ENCODE measurements at places on chromosomes 5 and 9.

DNA sequence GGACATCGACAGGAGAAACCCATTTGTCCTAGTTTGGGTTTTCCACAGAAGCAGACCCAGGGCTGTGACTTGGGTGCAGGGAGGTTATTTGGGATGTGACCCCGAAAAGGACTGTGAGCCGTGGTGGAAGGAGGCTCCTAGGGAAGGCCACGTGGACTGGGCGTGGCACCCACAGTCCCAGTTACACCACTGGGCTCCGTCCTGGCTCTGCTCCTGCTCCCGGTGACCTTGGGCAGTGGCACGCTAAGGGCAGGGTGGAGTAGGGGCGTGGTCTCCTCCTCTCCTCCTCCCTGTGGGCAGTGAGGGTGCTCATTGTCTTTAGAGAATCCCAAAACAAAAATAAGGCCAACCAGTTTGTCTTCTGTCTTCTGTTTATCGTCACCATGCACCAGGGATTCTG lies 190.1 kb downstream of the GADD45G start:
- DNase-seq: no peak

DNA sequence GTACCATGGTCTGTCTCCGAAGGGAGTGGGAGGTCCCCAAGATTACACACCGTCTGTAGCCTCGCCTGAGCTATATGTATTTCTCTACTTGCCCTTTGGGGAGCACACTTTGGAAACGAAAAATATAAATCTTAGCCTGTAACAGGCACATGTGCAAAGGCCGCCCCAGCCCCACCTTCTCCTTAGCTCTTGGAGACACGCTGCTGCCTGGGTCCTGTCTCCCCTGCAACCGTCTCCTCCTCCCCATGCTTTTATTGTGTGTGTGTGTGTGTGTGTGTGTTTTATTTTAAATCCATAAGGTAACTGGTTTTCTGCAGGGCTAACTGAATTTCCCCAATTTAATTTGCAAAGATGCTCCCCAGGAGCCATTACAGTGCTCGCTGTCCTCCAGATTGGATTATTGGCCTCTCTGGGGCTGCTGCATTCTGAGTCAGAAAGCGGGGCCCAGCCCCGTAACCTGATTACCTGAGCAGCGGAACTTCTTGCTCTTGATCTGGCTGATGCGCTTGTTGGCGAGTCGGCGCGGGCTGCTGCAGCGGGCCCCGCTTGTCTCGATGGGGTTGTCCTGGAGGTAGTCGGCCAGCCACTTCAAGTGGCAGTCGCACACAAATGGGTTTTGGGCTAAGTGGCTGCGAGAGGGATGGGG lies 193.3 kb upstream of the PANK3 start:
- DNase-seq: no peak

DNA sequence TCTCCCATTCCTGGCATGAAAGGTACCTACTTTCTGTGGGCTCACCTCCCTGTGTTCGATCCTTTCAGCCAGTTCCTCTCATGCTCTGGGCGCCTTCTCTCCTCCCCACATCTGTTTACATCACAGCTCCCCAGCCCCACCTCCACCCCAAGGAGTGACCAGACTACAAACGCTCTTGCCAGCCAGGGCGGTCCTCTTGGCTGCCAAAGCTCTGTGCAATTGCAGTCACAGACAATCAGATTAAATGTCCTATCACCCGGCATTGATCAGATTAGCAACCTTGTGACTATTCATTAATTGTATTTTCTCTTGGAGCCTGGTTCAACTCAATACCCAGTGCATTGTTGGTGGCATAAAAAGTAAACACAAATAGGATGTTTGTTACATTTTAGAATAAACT lies 211.2 kb upstream of the TBCA start:
- no peak for DNase-seq

DNA sequence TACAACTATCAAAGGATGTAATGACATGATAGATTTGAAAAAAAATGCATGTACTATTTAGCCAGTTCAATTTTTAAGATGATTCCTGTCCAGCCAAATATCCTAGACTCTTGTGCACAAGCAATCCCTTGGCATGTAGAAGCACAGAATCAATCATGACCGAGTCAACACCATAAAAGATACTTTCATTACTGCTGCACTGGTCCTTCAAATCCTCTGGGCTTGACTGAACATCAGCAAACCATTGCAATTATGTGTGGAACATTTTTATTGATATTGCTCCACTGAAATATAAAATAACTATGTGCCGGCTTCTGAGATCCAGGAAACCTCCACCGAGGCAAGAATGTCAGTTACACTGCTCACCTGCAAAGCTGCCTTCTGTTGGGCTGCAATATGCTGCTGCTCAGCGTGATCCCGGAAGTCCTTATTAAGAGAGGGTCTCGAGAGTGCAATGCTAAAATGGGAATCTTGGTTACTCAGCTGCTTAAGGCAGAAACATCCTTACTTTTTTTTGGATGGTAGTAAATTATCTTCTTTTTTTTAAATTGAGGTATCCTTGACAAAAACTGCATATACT lies 28.7 kb downstream of the INIP start:
- no peak for DNase-seq

GRCh38 chr5:79547429-79547822 lies 33.5 kb upstream of the HOMER1 start:
- DNase-seq: no peak
